ENCODE measurements at places on chromosomes 7 and 10.

GRCh38 chr7:81300753-81301152, 381.9 kb upstream of the SEMA3C start:
- DNase-seq = no peak

- no peak for DNase-seq
Observed at GRCh38 chr7:42351316-42351935, 114.4 kb upstream of the GLI3 start.

DNA sequence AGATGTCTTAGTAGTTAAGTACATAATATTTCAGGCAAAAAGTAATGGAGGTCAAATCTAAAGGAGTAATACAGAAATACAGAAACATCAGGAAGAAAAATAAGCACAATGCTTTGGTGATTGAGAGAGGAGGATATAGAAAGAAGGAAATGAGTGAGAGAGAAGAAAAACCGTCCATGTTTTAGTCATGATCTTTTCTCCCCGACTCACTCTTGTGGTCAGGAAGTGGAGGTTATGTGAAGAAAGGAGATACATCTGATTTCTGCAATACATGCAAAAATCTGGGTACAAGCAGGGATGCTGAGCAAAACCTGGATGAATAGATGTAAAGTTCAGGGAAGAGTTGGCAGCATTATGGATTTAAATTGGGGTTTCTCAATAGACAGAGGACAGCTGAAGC, 1122.5 kb downstream of the SORCS3 start:
- DNase-seq = no peak

DNA sequence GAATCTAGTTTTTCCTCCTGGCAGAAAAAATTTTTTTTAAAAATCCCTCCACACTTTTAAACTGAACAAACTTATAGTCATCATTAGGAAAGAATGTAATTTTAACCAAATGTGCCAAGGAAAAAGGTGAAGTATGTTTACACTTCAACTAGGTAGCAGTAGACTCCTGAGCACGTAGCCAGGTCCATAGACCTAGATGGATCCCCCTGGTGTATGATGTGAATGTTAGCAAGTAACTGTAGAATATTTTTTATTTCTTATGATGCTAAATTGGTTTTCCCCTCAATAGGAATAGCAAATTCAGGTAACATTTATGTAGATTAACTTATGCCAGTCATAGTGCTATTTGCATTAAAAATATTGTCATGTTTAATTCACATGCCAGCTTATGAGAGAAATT, 19.6 kb downstream of the CABCOCO1 start:
- no peak for DNase-seq

DNA sequence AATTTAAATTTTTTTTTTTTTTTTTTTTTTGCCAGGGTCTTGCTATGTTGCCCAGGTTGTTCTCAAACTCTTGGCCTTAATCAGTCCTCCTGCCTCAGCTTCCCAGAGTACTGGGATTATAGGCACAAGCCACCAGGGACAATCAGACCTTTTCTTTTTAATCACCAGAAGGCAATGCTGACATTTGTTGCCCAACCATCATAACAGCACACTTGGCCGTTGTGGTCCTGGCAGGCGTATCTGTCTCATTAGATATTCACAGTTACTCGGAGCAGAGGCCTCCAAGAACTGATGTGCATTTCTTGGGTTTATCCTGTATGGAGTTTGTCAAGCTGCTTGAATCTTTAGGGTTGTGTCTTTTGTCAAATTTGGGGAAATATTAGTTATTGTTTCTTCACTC, 100.0 kb downstream of the SORCS3 start:
- no peak for DNase-seq

DNA sequence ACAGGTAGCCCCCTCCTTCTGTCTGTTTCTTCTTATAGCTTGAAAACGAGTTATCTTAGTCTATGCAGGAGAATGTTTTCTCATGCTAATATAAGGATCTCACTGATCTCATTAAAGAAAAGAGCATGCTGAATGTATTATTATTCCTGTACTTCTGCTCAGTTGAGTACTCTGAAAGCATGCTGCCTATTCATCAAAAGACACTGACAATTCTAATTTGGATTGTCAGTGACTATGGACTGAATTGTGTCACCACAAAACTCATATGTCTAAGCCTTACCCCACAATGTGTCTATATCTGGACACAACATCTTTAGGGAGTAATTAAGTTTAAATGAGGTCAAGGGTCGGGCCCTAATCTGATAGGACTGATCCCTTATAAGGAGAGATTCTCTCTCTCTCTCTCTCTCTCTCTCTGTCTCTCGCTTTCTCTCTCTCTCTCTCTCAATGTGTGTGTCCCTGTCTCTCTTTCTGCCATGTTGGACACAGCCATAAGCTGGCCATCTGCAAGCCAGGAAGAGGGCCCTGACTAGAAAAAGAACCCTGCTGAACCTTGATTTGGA, 98.4 kb downstream of the GNAT3 start:
- no peak for DNase-seq

DNA sequence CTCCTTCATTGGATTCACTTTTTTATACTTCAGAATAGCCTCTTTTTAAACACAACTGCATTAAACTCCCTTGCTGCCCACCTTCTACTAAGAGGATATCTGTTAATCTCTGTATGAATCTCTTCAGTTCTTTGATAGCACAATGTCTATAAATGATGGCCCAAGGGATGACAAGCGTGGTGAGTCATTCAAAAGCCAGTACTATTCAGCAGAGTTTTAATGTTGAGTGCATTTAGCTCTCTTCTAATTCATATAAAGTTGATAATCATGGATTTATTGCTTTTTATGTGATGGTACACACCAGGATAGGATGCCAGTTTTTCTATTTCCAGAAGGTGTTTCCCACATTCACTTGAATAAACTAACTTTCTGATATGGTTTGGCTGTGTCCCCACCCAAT, 57.4 kb upstream of the HECTD2 start:
- DNase-seq = no peak

GRCh38 chr10:99966306-99966705, 43.4 kb downstream of the DNMBP start:
- no peak for DNase-seq

GRCh38 chr10:102262744-102263370, 17.5 kb downstream of the GBF1 start:
- no peak for DNase-seq

- DNase-seq = no peak
Observed at GRCh38 chr7:51611937-51612336, 295.3 kb upstream of the COBL start.

- DNase-seq = no peak
Observed at GRCh38 chr7:96045919-96046318, 273.6 kb downstream of the DYNC1I1 start.

DNA sequence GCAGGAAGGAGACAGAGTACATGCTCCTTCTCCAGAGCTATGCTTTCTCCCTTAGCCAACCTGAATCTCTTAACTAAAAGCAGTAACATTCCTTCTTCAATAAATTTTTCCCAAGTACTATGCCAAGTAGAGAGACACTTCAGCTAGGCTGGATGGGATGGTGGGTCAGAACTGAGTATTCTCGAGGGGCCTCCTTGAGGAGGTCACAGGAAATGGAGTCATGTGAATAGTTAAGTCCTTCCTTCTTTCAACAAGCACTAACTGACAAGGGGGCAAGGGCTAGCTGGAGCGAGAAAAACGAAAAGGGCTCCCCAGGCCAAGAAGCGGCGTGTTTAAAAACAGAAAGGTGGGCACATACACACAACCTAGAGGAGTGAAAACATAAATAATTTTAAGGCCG, 5.5 kb downstream of the RSU1 start:
- no peak for DNase-seq

- DNase-seq = no peak
Observed at GRCh38 chr10:52488606-52489485, 174.8 kb downstream of the DKK1 start.

DNA sequence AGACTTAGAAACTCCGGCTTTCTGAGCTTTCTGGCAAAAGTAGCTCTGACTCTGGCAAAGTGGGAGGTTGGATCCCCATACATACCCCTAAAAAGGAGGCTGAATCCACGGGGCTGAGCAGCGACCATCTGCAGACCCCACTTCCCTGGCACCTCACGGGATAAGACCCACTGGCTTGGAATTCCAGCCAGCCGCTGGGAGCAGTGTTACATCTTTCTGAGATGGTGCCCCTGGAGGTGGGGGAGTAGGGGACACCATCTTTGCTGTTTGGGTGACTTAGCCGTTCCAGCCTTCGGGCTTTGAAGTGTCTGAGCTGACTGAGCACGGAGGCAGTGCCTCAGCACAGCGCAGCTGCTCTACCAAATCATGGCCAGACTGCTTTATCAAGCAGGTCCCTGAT, 45.0 kb upstream of the GRM3 start:
- no peak for DNase-seq

- no peak for DNase-seq
Observed at GRCh38 chr7:130231792-130232191, 24.1 kb downstream of the SSMEM1 start.

DNA sequence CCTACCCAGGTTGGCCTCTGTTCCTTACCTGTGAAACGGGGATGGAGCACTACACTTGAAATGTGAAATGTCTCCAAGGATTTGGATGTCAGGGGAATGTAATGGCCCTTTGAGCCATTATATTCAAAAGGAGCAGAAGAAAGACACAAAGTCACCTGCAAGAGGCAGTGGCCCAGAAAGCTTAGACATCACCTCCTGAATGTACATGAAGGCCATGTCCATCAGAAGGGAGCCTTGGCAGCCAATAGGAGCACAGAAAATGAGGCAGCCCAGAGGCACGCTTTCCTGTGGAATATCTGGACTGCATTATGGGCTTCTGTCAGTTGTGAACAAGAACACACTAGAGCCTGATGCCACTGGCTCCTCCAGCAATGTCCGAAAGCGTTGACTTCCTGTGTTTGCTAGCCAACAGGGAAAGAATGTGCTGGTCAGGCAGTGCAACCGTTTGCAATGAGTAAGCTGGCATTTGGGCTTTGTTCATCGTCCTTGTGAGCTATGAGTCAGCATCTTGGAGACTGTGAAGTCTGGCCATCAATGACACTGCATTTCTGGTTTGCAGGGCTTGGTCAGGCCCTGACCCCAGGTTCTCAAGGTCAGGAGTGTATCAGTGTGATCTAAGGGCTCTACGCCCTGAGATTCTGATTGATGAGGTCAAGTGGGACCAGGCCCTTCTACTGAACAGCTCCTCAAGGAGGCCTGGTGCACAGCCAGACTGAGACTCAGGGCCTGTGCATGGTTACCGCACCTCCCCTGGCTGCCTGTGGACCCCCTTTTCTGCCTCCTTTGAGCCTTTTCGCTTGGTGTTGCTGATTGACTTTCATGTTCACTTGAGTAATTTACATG, 222.4 kb downstream of the RPS24 start:
- no peak for DNase-seq

- DNase-seq = no peak
Observed at GRCh38 chr10:16857419-16857818, 40.2 kb upstream of the RSU1 start.

DNA sequence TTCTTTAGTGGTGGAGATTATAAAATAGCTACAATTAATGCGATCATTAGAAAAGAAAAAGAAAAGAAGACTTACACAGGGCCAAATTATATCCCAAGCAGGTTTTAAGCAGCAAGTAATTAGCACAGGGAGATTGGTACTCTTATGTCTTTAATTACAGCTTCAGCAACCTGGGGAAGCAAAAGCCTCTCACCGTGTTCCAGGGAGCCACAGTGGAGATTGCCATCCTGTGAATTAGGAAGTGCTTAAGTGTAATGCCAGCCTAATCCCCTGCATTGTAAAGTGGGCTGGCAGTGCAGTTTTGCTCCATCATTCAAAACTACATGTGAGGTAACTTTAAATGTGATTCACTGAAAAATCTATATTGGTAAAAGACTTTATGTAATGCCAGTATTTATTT, 533.5 kb upstream of the COBL start:
- no peak for DNase-seq

DNA sequence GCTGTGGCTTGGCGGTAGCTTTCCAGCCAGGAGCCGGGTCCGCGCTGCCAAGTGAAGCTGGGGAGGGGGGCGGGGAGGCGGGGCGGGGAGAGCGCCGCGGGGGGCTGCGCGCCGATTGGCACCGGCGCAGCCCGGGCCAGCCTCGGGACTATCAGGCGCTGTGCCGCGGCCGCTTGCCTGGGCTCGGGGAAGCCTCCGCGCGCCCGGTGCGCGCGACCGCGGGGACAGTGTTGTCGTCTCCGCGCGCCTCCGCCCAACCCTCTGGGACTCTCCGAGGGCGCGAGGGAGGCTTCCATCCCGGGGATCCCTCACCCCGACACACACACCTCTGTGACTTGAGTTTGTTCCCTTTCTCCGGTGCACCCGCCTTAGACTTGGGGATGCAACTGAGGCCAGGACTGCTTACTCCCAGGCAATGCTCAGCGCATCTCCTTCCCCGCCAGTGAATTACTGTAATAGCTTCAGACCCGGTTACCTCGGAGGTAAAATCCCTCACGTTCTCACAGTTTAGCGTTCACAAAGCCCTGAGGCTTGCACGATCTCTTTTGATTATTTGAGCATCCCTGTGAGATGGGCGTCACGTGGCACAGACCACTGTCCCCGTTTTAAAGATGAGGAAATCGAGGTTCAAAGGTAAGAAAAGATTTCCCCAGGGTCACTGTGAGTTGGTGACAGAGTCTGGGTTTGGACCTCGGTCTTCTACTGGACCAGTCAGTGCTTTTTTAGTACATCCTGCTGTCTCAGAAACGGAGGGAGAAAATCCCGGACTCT, at the start of gene NKX1-2:
NKX1-2 (minus strand) TSS at position 24 of the 771 bp plus-strand sequence. CDS start 92 bp downstream, outside the sequence.
- DNase-seq = no peak

DNA sequence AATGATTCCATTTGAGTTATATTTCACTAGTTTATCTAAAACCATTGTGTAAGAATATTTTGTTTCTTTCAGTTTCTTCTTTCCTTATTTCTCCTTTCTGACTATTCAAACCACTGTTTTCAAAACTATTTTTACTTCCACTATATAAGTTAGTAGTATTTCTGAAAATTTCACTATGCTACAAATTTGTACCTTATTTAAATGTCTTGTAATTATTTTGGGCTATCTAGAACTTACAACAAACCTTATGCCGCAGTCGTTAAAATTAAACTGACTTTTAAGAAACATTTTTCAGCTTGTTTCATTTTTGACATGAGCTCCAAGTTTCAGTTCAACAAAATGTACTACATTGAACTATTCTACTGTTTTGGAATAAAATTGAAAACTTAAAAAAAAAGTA, 1.8 kb downstream of the TFEC start:
- no peak for DNase-seq

GRCh38 chr10:133236401-133237240, 1.0 kb upstream of the VENTX start:
- no peak for DNase-seq

GRCh38 chr7:129017264-129017663, 37.6 kb downstream of the TNPO3 start:
- DNase-seq = no peak

DNA sequence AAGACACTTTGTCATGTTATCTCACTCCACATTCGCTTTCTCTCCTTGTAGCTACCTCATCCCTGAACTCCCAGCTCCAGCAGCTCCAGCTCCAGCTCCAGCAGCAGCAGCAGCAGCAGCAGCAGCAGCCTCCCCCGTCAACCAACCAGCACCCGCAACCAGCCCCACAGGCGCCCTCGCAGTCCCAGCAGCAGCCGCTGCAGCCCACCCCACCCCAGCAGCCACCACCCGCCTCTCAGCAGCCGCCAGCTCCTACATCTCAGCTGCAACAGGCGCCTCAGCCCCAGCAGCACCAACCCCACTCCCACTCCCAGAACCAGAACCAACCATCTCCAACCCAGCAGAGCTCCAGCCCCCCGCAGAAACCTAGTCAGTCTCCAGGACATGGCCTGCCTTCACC, 226.6 kb upstream of the YAE1 start:
- DNase-seq = no peak
